ENCODE measurements at places on chromosomes 5 and 9. TPM values are rescaled to one million over a fixed set of nuclear protein-coding genes. Genes with fewer than 3 reads are reported as not detected.

DNA sequence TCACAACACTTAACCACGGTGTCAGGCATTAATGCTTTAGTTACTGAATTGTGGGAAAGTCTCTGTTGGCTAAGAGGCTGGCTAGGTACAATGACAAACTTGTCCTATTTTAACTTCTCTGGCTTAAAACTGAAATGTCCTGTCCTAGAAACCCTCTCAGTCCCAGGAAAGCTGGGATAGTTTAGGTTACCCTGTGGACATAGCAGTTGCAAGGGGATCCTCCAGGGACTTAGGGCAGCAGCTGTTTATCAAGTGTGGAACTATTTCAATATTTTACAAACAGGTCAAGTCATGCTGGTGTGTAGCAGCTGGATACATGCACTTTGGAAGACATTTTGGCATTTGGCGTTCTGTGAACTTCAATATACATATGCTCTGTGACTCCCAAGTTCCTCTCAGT lies 95.0 kb upstream of the ARRDC3 start:
- DNase-seq, result no peak

GRCh38 chr9:112555844-112556482 lies 69.3 kb downstream of the KIAA1958 start:
- peak; percentile 92 for DNase-seq

The WNT8A gene
- polyA plus RNA-seq, result not detected

DNA sequence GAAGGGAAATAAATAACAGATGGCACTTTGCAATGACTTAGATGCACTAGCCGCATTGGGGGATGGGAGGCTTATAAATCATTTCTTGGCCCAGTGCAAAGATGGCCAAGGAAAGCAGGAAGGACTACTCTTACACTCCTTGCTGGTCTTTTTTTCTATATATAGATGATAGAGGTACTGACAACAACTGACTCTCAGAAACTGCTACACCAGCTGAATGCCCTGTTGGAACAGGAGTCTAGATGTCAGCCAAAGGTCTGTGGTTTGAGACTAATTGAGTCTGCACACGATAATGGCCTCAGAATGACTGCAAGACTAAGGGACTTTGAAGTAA lies 1.7 kb downstream of the CCNG1 start:
- peak; percentile 60 for DNase-seq

- DNase-seq, result peak; percentile 43
Observed at GRCh38 chr5:65815161-65815560, 93.2 kb downstream of the NLN start.

- no peak for DNase-seq
Observed at GRCh38 chr9:23015557-23015956, 568.9 kb downstream of the DMRTA1 start.

- DNase-seq, result peak; percentile 86
Observed at GRCh38 chr5:35230038-35230611, at the start of gene PRLR. Gene PRLR (minus strand): TSS chr5:35230487. CDS start chr5:35089620, 140,867 bp downstream.

- DNase-seq, result no peak
Observed at GRCh38 chr5:43357878-43358281, 44.7 kb upstream of the HMGCS1 start.

DNA sequence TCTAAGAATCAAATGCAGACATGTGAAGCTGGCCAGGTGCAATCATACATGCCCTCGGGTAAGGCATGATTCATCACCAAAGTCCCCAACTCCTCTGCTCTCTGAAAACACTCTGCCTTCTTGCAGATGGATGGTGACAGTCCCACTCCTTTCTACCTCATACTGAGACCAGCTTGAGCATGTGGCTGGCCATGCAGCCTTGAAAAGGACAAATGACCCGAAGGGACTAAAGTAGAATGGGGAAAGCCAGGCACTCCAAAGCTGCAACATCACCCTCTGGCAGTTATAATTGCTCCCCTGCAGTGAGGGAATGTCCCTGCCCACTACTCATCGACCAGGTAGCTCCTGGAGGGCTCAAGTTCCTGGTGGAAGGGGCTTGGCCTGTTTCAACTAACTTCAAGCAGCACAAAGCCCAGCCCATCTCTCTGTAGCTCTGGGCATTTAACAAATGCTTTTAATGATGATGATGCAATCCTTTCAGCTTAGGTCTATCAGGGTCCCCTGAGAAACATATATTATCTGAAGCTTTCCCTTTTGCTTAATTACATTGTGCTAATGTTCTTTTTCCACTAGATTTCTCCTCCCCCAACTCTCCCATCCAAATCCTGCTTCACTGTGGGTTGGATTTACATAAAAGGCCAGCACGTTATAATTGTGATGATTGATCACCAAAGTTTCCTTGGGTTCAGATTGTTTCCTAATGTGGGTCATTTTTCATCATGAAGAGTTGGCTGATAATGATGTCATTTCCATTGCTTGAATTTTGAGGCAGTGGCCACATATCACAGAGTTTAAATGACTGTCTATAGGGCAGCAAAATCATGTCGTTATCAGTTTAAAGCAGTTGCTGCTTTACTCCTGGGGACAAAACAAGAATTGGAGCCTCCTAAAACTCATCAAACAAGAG lies 436.5 kb upstream of the SLC30A5 start:
- DNase-seq, result no peak

DNA sequence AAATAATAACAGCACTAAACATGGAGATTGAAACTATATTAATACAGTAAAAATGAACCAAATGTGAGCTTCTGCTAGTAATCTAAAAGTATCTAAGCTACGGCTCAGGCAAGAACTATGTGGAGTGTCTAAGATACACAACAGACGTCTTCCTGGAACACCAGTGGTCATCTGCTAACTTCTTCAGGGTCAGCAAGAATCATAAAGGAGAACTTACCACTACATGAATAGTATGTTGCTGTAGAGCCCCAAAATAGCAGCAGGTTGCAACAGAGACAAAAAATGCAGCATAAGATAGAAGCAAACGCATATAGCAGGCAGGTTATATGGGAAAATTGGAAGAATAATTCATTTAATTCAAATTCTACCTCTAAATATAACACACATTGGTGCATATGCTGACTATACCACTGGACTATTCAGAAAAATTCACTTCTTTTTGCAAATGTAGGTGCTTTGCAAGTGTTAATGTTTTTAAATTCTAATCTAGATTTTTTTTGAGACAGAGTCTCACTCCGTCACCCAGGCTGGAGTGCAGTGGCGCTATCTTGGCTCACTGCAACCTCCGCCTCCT lies 27.1 kb downstream of the DCTN4 start:
- no peak for DNase-seq

All from small intestine (tissue), 16 donors.